ENCODE measurements at places on chromosomes 4 and X. TPM values are rescaled to one million over a fixed set of nuclear protein-coding genes. Genes with fewer than 3 reads are reported as not detected.

Gene KLHL5
- 88.5 TPM for total RNA-seq

Gene ADGRL3
- total RNA-seq, result 6.9 TPM

Gene SSX4
- total RNA-seq, result not detected

Gene CITED1
- not detected for total RNA-seq

Gene PCDH19
- total RNA-seq, result 0.82 TPM

DNA sequence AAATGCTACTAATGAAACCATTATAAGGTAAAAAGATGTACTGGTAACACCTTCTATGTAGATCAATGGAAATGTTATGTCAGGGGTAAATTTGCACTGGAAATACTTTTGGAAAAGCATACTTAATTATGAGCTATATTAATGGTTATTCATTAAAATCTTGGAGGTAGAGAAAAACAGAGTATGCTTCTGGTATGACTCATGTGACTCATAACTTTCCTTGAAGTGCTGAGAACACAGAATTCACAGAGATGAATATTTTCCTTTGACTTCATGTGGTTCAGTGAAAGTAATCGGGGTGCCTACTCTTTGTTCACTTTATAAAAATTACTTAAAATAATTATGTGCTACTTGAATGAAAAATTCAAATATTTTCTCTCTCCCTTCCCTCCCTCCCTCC lies 254.2 kb downstream of the KCTD8 start:
- no peaks in the 10 kb centered on the region for H3K36me3 ChIP-seq
- DNase-seq, result no peak

DNA sequence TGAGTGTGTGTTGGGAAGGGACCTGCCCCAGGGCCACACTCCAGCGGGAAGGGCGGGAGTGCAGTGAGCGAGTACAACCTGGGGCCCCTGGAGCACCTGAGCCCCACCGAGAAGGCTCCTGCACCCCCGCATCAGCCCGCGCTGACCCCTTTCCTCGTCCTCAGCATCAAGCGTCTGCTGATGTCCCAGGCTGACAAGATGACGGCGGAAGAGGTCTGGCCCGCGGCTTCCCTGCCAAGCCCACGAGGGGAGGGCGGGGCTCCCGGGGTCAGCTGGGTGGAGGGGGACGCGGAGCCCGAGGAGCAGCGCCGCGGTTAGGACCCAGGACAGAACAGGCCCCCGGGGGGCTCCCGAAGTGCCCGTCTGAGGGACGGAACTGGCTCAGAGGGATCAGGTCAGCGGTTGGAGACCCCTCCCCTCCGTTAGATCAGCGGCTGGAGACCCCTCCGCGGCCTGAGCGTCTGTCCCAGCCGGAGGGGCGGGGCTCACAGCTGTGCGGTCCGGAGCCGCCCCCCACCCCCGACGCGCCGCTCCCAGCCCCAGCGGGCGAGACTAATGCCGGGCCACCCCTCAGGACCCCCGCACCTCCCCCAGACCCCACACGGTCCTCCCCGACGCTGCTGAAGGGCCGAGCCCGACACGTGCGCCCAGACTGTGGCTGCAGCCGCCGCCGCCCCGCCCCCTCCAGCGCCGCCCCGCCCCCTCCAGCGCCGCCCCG lies 6.7 kb downstream of the MYL5 start:
- H3K36me3 ChIP-seq, result no peaks in the 10 kb centered on the region
- H3K27me3 ChIP-seq, result peaks cover 8% of the 10 kb centered on the region
- DNase-seq, result peak; percentile 89
- no peak overlapping the region for H3K27ac ChIP-seq
- no peaks in the 10 kb centered on the region for H3K4me1 ChIP-seq

DNA sequence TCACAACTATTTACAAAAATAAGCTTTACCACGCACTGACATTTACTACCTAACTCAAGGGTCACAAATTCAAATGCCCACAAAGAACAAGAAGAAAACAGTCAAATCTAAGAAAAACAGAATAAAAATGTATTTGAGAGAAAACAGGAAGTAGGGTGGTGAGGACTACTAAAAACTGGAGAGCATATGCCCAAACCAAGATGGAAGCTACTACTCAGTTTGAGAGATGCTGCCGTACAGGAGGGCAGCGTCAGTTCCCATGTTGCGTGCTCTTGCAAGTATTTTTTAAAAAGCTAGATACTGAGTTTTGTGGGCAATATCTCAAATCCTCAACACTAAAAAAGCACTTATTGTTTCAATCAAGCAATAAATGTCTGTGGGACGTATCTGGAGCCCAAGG lies 16.2 kb downstream of the HNRNPD start:
- peaks cover 55% of the 10 kb centered on the region for H3K36me3 ChIP-seq
- peaks cover 57% of the 10 kb centered on the region for H3K4me1 ChIP-seq
- H3K4me3 ChIP-seq, result no peak overlapping the region
- DNase-seq, result no peak
- H3K27me3 ChIP-seq, result no peaks in the 10 kb centered on the region
- H3K27ac ChIP-seq, result no peak overlapping the region

- no peak overlapping the region for H3K4me3 ChIP-seq
- peak overlapping the region; percentile 87 for H3K27ac ChIP-seq
- peaks cover 44% of the 10 kb centered on the region for H3K4me1 ChIP-seq
- H3K36me3 ChIP-seq, result no peaks in the 10 kb centered on the region
These were observed 180.5 kb upstream of the RBPJ start for GRCh38 chr4:26140150-26140898.

DNA sequence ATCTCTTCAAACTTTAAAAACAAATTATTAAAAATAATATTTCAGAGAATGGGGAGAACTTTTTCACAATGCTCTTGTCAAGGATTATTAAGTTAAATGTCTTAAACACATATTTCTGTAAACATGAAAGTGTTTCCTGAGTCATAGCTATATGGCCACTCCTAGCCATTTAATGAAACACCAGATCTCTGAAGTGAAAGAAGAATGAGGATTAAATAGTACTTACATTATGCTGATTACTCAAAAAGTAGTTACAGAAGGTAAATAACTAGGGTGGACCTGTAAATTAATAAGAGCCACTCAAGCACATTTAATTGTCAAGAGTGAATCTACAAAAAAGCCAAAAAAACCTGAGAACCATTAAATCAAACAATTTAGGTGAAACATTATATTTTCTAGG lies 57.6 kb upstream of the GALNT7 start:
- no peaks in the 10 kb centered on the region for H3K27me3 ChIP-seq
- DNase-seq, result no peak
- H3K36me3 ChIP-seq, result no peaks in the 10 kb centered on the region
- H3K4me1 ChIP-seq, result no peaks in the 10 kb centered on the region

- no peak overlapping the region for H3K4me3 ChIP-seq
- DNase-seq, result peak; percentile 88
- H3K27me3 ChIP-seq, result no peaks in the 10 kb centered on the region
- no peaks in the 10 kb centered on the region for H3K36me3 ChIP-seq
These were observed 4.5 kb downstream of the G6PD start for GRCh38 chrX:154541896-154542722.

- H3K4me3 ChIP-seq, result no peak overlapping the region
- DNase-seq, result no peak
- no peaks in the 10 kb centered on the region for H3K27me3 ChIP-seq
- no peaks in the 10 kb centered on the region for H3K4me1 ChIP-seq
These were observed 75.5 kb upstream of the ADRA2C start for GRCh38 chr4:3690551-3691152.

DNA sequence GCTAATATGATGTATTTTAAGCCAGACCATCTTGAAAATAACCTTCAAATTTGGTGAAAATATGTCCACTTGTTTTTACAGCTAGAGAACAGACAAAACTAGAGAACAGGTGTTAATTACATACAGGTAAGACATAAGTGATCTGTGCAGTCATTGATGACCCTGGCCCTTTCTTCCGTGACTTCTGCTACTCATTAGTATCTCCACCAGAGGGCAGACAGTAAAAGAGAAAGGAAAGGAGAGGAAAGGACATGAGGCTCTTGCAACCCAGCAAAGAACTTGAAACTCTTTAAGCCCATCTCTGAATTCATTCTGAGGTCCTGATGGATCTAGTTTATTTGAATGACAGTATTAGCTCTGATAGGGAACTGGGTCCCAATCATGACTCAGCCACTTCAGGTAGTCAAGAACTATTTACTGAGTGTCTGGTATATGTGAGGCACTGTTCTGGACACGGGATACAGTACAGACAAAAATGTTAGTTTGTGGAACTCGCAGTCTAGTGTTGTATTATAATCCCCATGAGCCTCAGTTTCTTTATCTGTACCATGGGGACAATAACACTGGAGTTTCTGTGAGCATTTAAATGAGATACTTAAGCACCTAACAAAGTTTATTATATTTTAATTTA lies 121.0 kb upstream of the TEX13D start:
- H3K27me3 ChIP-seq, result no peaks in the 10 kb centered on the region
- H3K4me1 ChIP-seq, result no peaks in the 10 kb centered on the region
- H3K4me3 ChIP-seq, result no peak overlapping the region
- DNase-seq, result no peak
- H3K27ac ChIP-seq, result no peak overlapping the region
- no peaks in the 10 kb centered on the region for H3K36me3 ChIP-seq

DNA sequence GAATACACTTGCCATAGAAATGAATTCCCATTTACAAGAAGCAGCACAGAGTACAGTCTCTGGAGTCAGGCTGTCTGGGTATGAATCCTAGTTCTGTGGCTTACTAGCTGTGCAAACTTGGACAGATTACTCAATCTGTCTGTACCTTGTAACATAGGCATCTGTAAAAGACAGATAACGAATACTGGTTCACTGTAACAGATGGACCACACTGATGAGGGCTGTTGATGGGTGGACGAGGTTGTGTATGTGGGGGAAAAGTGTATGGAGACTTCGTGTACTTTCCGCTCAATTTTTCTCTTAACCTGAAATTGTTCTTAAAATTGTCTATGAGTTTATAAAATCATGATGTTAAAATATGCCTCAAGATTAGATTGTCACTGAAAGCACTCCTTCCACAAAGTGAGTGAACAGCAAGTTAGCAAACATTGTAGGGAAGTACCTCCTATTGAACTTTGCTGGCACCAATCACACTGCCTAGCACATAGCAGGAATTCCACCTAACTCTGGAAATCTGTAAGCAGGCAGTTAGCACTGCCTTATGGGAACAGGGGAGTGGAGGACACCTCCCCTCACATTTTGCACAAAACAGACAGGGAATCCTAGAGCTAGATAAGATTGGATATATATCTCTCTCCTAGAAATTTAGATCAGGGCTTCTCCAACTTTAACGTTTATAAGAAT lies 6.5 kb upstream of the EXOSC9 start:
- H3K27me3 ChIP-seq, result no peaks in the 10 kb centered on the region
- H3K4me3 ChIP-seq, result no peak overlapping the region
- DNase-seq, result no peak
- no peaks in the 10 kb centered on the region for H3K4me1 ChIP-seq
- no peaks in the 10 kb centered on the region for H3K36me3 ChIP-seq

DNA sequence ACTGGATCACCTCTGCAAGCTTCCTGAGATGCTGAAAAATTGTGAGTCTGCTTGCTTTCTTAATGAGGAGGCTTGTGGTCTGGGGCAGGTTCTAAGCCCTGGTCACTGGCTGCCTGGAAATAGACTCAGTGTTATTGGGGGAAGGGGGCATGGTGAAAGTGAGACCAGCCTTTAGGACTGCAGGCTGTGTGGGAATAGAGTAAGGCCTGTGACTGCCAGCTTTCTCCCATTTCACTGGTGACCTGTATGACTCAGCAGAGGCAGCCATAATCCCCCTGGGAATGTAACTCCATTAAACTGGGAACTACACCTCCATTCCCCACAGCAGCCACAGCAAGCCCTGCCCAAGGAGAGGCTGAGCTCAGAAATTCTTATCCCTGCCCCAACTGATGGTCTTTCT lies 55.9 kb upstream of the IL15 start:
- H3K4me1 ChIP-seq, result no peaks in the 10 kb centered on the region
- no peaks in the 10 kb centered on the region for H3K36me3 ChIP-seq
- H3K27ac ChIP-seq, result no peak overlapping the region
- no peak for DNase-seq
- no peaks in the 10 kb centered on the region for H3K27me3 ChIP-seq
- no peak overlapping the region for H3K4me3 ChIP-seq

- H3K36me3 ChIP-seq, result peaks cover 21% of the 10 kb centered on the region
- no peaks in the 10 kb centered on the region for H3K27me3 ChIP-seq
- peak overlapping the region; percentile 54 for H3K4me3 ChIP-seq
- peak overlapping the region; percentile 87 for H3K27ac ChIP-seq
- no peak for DNase-seq
- H3K4me1 ChIP-seq, result peaks cover 11% of the 10 kb centered on the region
These were observed 665 bp downstream of the PSMD10 start for GRCh38 chrX:108090491-108091263.

GRCh38 chr4:187088070-187088799 lies 364.6 kb upstream of the FAT1 start:
- no peaks in the 10 kb centered on the region for H3K27me3 ChIP-seq
- no peak overlapping the region for H3K4me3 ChIP-seq

DNA sequence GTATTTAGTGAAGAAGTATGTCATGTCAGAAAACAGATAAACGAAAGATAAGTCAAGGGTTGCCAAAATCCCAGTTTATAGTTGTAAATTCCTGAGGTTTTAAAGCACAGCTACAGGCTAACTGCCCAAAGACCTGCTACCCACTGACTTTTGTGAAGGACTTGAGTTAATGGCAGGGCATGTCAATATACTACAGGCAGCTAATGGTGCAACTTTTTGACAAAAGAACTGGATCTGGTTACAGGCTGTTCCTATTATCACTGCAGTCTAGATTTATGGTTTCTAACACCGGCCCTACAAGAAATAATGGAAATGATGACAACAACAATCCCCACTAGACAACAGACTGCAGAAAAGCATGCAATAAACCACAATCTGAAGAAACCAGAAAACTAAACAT lies 6.4 kb downstream of the SCML2 start:
- no peaks in the 10 kb centered on the region for H3K27me3 ChIP-seq
- no peak overlapping the region for H3K27ac ChIP-seq
- no peak overlapping the region for H3K4me3 ChIP-seq
- H3K4me1 ChIP-seq, result no peaks in the 10 kb centered on the region
- no peaks in the 10 kb centered on the region for H3K36me3 ChIP-seq
- no peak for DNase-seq

DNA sequence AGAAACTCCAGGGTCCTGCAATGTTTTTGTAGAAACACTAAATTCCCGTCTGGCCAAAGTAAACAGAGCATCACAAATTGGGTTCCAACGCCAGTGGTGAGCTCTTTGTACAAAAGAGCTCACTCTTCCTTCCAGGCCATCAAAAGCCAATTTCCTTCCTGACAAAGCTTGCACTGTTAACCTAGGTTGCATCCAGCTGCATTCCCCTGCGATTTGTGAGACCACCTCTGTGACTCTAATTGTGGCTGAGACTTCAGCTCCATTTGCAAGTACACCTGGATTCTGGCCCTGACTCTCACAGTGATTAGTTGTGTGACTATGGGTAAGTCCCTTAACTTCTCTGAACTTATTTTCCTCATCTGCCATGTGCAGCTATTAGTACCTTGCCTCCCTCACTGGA lies 212.5 kb upstream of the CXorf66 start:
- no peaks in the 10 kb centered on the region for H3K36me3 ChIP-seq
- no peak overlapping the region for H3K4me3 ChIP-seq
- no peak for DNase-seq
- H3K27ac ChIP-seq, result no peak overlapping the region

GRCh38 chr4:33316033-33316432 lies 2595.9 kb downstream of the PCDH7 start:
- no peaks in the 10 kb centered on the region for H3K36me3 ChIP-seq
- H3K4me1 ChIP-seq, result peaks cover 5% of the 10 kb centered on the region
- H3K4me3 ChIP-seq, result no peak overlapping the region

GRCh38 chr4:94486372-94486801 lies 34.6 kb downstream of the PDLIM5 start:
- no peak overlapping the region for H3K4me3 ChIP-seq
- no peak for DNase-seq
- H3K27ac ChIP-seq, result peak overlapping the region; percentile 11
- H3K27me3 ChIP-seq, result no peaks in the 10 kb centered on the region
- no peaks in the 10 kb centered on the region for H3K36me3 ChIP-seq

GRCh38 chrX:17494216-17494615 lies 119.2 kb downstream of the NHS start:
- no peaks in the 10 kb centered on the region for H3K4me1 ChIP-seq
- no peak overlapping the region for H3K27ac ChIP-seq
- no peaks in the 10 kb centered on the region for H3K36me3 ChIP-seq
- no peak overlapping the region for H3K4me3 ChIP-seq
- DNase-seq, result no peak

Data from sigmoid colon (tissue), 7 donors.